Activated CD4-positive, alpha-beta T cell treated with anti-CD3 and anti-CD28 coated beads for 36 hours (primary cell): ENCODE measurements at places on chromosomes 3 and 15. TPM values are rescaled to one million over a fixed set of nuclear protein-coding genes. Genes with fewer than 3 reads are reported as not detected.

The TRIM71 gene
- 0.04 TPM for total RNA-seq

The COLQ gene
- 1.1 TPM for total RNA-seq

The TF gene
- 0.11 TPM for total RNA-seq

The TMEM207 gene
- not detected for total RNA-seq
